ENCODE measurements at places on chromosomes 6 and 20. TPM values are rescaled to one million over a fixed set of nuclear protein-coding genes. Genes with fewer than 3 reads are reported as not detected.

DNA sequence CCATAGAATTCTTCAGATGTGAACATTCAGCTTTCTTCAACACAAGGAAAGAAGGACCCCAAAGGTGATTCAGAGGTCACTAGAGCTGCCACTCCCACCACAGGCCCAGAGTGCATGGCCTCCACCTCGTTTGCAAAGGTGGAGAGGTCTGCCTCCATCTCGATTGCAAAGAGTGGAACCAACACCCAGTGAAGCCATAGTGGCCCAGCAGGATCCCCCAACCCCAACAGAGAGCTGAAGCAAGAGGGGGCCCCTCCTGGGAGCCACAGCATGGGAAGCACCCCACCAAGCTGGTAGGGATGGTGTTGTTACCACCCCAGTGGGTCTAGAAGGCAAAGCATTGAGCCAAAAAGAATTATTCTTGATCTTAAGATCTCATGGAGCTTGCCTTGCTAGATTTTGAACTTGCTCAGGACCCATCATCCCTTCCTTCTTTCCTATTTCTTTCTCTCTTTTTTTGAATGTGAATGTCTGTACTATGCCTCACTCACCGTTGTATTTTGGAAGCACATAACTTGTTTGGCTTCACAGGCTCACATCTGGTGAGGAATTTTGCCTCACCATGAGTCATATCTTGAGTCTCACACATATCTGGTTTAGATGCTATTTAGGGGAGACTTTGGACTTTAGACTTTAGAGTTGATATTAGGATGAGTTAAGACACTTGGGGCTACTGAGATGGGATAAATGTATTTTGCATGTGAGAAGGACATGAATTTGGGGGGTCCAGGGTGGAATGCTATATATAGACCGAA is 119.2 kb downstream of the ANKRD60 start:
- DNase-seq, result peak; percentile 22
- no peaks in the 10 kb centered on the region for H3K36me3 ChIP-seq
- no peak overlapping the region for H3K4me3 ChIP-seq
- no peaks in the 10 kb centered on the region for H3K4me1 ChIP-seq
- H3K27me3 ChIP-seq, result peaks cover 3% of the 10 kb centered on the region

DNA sequence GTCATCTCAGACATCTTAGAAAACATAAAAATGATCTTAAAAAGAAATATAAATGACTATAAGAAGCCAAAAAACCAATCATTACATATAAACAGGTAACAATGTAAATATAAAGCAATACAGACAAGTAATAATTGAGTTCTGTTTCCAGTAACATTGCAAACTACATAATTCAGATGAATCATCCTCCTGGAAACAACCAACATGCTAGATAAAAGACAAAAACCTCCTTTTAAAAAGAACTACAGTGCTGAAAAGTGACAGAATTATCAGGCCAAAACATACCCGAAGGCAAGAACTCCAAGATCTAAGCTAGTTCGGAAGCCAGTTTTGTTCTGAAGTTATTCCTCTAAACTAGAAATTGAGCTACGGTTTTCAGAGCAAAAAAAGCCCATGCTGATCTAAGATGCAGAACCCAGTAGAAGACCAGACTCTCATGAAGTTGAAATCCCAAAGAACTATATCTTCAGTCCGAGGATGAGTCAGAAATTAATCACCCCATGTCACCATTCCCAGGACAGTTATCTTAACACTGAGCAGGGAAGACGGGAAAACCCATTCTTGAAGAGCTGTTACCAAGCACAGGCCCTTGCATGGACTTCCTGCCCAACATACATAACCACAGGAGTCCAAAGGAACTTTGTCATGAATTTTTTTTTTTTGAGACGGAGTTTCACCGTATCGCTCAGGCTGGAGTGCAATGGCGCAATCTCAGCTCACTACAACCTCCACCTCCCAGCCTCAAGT is 9.8 kb downstream of the PGM3 start:
- no peak overlapping the region for H3K4me3 ChIP-seq
- no peak for DNase-seq
- no peak overlapping the region for H3K27ac ChIP-seq
- H3K27me3 ChIP-seq, result no peaks in the 10 kb centered on the region
- no peaks in the 10 kb centered on the region for H3K4me1 ChIP-seq
- H3K36me3 ChIP-seq, result peaks cover 13% of the 10 kb centered on the region

GRCh38 chr20:56945057-56945456 is 316.0 kb downstream of the TFAP2C start:
- no peaks in the 10 kb centered on the region for H3K36me3 ChIP-seq
- peaks cover 4% of the 10 kb centered on the region for H3K27me3 ChIP-seq

RIOK1 gene
- polyA plus RNA-seq, result 6.2 TPM

ZFP57 gene
- 1.4 TPM for polyA plus RNA-seq

HLA-DMB gene
- 60.5 TPM for polyA plus RNA-seq

GRCh38 chr6:159677506-159678165 is 15.4 kb downstream of the SOD2 start:
- no peaks in the 10 kb centered on the region for H3K4me1 ChIP-seq
- H3K27ac ChIP-seq, result no peak overlapping the region
- DNase-seq, result no peak
- no peaks in the 10 kb centered on the region for H3K27me3 ChIP-seq
- H3K36me3 ChIP-seq, result peaks cover 7% of the 10 kb centered on the region
- no peak overlapping the region for H3K4me3 ChIP-seq

DNA sequence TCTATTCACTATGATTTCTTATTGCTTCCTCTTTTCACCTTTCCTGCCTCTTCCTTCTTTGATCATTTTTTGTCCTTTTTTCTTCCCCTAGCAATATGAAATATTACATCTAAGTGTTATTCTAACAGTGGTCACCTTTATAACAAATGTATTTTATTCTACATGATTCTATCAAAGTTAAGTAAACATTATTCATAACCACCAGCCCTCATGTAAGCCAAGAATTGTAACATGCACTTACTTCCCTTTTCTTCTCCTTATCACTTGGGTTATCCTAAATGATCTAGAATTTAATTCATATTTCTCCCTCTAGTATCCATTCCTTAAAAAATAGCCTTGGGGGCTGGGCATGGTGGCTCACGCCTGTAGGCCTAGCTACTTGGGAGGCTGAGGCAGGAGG is 88.3 kb upstream of the SLC22A23 start:
- no peak overlapping the region for H3K4me3 ChIP-seq
- no peaks in the 10 kb centered on the region for H3K27me3 ChIP-seq
- H3K27ac ChIP-seq, result no peak overlapping the region
- no peaks in the 10 kb centered on the region for H3K36me3 ChIP-seq
- no peak for DNase-seq
- peaks cover 19% of the 10 kb centered on the region for H3K4me1 ChIP-seq

HTR1E gene
- not detected for polyA plus RNA-seq

- no peak overlapping the region for H3K27ac ChIP-seq
- no peaks in the 10 kb centered on the region for H3K4me1 ChIP-seq
- no peaks in the 10 kb centered on the region for H3K36me3 ChIP-seq
- DNase-seq, result no peak
- no peaks in the 10 kb centered on the region for H3K27me3 ChIP-seq
- H3K4me3 ChIP-seq, result no peak overlapping the region
These were observed 34.5 kb downstream of the TPBG start for GRCh38 chr6:82397962-82398692.

AGPAT4 gene
- polyA plus RNA-seq, result not detected

DNA sequence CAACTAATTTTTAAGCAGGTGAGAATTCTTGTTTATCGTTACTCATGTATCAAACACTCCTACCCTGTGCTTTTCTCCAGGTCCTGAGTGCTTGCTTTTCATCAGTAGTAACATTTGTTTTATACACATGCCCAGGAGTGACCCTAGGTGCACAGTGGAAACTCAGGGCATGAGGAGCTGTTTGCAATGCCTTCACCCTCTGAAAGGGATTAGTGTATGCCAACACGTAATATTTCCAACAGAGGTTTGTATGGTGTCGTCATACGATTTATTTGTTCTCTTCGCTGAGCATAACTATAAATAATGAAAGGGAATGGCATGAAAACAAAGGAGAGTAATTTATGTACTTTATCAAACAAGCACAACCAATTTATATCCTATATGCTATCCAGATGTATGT is 537.4 kb upstream of the MMS22L start:
- DNase-seq, result no peak
- H3K4me3 ChIP-seq, result no peak overlapping the region
- H3K27ac ChIP-seq, result no peak overlapping the region
- H3K27me3 ChIP-seq, result no peaks in the 10 kb centered on the region
- no peaks in the 10 kb centered on the region for H3K4me1 ChIP-seq

C6orf52 gene
- polyA plus RNA-seq, result 2.8 TPM

DNA sequence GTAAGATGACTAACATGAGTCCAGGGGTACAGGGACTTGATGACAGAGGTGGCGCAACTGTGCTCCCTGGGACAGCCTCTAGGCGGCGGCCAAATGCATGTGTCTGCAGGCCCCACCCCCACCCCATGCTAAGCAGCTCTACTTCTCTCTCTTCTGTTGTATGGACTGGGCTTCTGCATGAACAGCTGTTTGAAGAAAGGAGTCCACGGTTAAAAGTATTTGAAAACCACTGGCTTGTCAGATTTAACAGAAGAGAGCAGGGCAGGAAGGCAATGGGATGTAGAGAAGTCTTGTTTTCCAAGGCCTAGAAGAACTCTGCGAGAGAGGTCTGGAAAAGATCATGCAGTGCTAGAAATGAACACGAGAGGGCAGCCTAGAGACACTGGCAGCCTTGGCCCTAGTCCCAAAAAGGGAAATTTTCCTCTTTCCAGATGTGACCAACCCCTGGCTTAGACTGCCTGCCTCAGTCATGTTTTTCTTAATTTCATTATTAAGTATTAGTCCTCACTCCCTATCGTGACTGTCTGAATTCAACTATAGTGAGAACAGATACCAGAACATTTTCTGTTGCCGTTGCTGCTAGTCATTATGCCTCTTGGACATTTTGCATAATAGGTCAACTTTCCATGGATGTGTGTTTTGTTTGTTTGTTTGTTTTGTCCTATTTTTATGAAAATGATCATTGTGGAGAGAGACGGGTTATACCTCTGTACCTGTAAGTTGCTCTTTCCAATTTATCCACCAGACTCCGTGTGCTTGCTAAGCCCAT is 265.0 kb downstream of the ADGRG6 start:
- H3K4me3 ChIP-seq, result no peak overlapping the region
- no peaks in the 10 kb centered on the region for H3K27me3 ChIP-seq
- peak; percentile 68 for DNase-seq
- no peaks in the 10 kb centered on the region for H3K4me1 ChIP-seq
- H3K36me3 ChIP-seq, result no peaks in the 10 kb centered on the region

HDGFL1 gene
- not detected for polyA plus RNA-seq

GRCh38 chr6:145731447-145731846 is 3.9 kb downstream of the EPM2A start:
- no peak for DNase-seq
- no peak overlapping the region for H3K4me3 ChIP-seq
- no peaks in the 10 kb centered on the region for H3K27me3 ChIP-seq
- H3K4me1 ChIP-seq, result no peaks in the 10 kb centered on the region

KIF25 gene
- 0.66 TPM for polyA plus RNA-seq

DNA sequence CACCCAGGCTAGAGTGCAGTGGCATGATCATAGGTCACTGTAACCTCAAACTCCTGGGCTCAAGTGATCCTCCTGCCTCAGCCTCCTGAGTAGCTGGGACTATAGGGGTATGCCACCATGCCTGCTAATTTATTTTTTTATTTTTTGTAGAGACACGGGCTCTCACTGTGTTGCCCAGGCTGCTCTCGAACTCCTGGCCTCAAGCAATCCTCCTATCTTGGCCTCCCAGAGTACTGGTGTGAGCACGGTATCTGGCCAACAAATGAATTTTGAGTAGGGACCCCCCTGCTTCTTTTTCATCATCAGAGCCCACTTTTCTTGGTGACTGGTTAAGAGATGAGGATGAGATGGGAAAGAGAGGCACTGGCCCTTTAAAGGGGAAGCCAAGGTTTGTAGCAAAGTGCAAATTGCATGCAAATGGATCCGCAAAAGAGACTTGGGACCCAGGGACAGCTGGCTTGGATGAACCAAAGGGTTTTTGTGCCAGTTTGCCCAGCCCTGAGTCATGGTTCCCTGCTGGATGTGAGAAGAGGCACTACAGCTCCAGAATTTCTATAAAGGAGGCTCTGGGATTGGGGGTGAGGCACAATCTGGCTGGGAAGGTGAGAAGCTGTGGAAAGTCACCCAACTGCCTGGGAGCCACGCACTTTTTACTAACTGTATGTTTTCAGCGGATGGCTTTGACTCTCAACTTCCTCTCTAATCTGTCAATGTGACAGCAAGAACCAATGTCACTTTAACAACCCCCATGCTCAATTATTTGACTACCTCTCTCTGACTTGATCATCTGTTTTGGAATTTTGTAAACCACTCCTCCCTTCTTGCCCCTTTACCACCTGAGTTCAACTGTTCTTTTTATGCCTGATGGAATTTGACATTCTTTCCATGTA is 58.7 kb upstream of the RNF24 start:
- no peaks in the 10 kb centered on the region for H3K36me3 ChIP-seq
- no peaks in the 10 kb centered on the region for H3K27me3 ChIP-seq
- no peak for DNase-seq
- H3K27ac ChIP-seq, result no peak overlapping the region

DNA sequence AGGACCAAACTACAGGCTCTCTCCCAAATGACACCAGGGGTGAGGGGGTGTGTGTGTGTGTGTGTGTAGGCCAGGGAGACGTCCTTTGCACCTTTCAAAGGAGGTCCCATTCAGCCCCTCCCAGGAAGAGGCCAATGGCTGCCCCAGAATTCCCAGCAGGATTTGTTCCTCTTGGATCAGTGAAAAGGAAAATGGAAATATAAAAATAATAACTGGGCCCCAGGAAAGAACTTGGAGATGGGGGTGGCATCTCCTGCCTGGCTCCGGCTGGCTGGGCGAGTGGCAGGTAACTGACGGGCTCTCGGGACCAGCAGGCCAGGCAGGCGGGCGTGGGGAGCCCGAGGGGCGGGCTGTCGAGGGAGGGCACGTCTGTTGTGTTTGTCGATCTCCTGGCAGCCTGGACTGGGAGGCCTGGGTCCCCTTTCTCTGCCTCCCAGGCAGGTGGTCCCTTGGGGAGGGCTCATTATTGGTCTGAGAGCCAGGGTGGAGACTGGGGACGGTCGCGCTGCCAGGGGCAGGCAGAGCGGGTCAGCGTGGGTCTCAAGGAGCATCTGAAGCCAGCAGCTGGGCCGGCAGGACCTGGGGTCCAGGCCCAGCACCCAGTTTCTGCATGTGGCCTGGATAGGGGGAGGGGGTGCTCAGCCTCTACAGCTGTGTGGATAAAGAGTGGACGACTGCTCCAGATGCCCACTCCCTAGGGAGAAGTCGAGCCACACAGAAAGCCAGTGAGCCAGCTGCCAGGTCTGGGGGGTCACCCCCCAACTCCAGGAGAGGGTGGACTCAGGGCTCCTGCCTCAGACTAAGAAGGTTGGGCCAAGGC is 3.1 kb downstream of the NOL4L start:
- peaks cover 33% of the 10 kb centered on the region for H3K4me1 ChIP-seq
- peak overlapping the region; percentile 58 for H3K27ac ChIP-seq
- H3K27me3 ChIP-seq, result no peaks in the 10 kb centered on the region
- peak overlapping the region; percentile 52 for H3K4me3 ChIP-seq
- peak; percentile 72 for DNase-seq

GRCh38 chr20:17816804-17817587 is 117.2 kb downstream of the BANF2 start:
- H3K4me3 ChIP-seq, result no peak overlapping the region
- H3K27me3 ChIP-seq, result no peaks in the 10 kb centered on the region
- H3K4me1 ChIP-seq, result no peaks in the 10 kb centered on the region
- H3K36me3 ChIP-seq, result no peaks in the 10 kb centered on the region
